ENCODE measurements at places on chromosomes 2 and 18.

GRCh38 chr2:26849056-26849999, 1.4 kb downstream of the DPYSL5 start:
- peak; percentile 59 for DNase-seq

DNA sequence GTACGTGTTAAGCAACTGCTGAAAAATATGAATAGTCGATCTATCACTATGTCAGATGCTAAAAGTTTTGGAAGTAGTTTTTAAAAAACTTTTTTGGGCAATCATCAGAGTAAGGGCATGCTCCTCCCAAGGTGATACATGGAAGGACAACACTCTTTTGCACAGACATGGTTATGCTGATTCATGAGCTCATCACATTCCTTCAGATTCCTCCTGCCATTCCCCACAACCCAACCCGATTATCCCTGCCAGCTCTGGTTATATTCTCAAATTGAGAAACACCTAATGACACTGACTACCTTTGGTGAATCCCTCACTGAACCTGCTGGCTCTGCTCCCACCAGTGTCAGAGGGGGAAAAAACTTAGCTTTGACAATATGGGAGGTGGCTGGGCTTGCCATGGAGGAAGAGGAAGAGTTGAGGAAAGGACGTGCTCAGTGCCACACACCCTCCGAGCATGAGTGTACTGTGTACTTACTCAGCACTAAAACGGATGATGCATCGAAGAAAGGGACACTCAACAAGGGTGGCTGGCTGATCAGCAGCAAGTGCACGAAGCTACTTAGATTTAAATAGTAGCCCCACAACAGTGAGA, 83.9 kb upstream of the RNU4ATAC start:
- DNase-seq, result no peak

GRCh38 chr18:3441290-3441689, 8.7 kb upstream of the TGIF1 start:
- peak; percentile 64 for DNase-seq

- no peak for DNase-seq
Measured at GRCh38 chr2:149732001-149732685, 144.6 kb upstream of the MMADHC start.

DNA sequence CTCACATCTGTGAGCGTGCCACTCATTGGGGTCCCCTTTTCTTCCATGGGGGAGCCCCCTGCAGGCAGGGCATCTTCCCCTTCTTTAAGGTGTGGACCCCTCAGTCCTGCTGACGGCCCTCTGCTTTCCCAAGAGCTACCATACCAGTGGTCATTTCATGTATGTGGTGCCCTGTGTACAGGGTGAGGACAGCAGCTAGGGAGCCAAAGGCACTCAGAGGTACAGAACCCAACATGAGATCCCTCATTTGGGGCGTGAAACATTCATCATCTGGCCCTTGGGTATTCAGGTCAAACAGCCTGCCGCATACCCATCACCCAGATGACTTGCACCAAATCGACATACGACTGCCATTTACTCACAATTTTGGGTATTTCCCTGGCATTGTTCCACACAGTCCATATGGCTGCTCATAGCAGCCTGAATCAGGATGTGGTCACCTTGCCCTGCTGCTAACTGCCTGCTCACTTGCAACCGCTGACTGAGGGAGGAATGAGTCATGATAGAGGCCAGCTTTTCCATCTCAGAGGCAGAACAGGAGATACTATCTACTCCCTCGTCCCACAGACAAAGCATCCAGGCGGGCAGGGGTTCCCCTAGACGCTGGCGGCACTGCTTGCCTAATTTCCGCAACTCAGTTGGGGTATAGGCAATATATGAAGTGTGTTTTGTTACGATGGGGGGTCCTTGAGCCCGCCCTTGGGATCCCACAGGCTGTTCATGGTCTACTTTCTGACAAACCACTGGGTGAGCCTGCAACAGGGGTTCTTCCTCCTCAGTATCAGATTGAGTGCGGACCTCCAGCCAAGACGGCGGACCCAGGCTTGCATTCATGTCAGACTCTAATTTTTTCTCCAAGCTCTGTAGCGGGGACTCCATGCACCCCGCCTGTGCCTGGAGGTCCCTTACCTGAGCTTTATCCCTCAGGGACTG, 228.6 kb downstream of the SATB2 start:
- no peak for DNase-seq

DNA sequence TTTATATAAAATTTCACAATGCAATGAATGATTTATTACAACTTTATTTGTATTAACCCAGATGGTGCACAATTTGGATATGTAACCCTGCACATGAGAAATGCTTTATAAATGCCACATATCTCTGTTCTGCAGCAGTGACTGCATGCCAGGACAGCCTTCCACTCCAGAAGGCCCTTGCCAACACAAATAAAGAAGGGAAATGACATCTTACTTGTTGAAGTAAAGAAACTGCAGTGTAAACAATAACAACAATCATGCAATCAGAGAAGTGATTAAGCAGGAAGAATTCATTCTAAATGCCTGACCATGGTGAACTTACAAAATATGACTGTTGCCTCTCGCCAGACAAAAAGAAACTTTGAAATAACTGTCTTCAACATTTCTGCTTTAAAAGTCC, 129.9 kb upstream of the CHST9 start:
- no peak for DNase-seq

DNA sequence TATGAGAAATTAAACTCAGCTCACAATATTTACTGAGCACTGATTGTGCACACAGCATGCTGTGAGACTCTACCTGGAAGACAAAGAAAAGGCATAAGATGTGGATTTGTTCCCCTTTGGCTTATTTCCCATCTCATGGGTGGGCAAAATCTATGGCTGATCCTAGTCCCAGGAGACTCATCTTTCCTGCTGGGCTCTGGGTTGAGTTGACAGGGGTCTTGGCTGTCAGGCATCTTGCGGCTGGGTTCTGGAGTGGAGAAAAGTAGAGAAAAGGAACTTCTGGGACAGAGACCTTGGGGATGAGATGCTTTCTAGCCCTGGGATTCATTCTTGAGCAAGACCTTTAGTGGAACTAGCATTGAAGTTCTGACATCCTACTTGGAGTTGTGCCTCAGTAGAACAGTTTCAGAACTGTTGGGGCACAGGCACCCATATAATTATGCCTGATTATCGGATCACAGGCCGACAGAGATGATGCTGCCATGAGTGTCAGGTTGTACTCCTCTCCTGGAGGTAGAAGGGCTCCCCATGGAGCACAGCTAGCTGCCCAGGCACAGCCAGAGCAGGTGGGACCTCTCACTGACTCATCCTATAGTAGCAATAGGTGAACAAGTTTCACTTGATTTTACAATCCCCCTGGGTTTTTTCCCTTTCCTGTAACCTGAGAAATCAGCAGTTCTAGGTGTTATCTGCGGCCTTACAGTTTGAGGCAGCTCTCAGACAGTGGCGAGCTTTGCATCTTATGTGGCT, 260.9 kb downstream of the CYRIA start:
- no peak for DNase-seq

- peak; percentile 66 for DNase-seq
Measured at GRCh38 chr18:58862851-58863538, 1.7 kb upstream of the ZNF532 start.

GRCh38 chr2:191933307-191934105, 86.6 kb upstream of the CAVIN2 start:
- DNase-seq, result no peak

DNA sequence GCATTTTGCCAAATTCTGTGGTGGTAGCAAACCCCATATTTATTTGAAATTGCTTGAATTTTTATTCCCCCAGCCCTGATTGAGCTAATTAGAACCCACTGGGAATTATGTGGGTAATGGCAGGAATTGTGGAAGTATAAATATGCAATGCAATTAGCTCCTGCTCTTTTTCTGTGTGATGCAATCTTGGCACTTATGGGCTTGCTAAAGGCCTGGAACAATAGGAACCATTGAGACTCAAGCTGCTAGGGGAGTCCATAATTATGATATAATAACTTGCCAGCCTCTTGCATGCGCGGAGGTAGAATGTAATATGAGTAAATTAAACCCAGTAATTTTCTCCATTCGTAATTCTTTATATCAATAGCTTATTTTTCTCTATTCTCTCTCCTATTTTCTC, 267.6 kb upstream of the THSD7B start:
- DNase-seq, result peak; percentile 75

- no peak for DNase-seq
Measured at GRCh38 chr2:65918760-65919187, 486.4 kb upstream of the SPRED2 start.

- no peak for DNase-seq
Measured at GRCh38 chr2:128450211-128451024, 131.8 kb upstream of the HS6ST1 start.

GRCh38 chr2:177172034-177172880, 40.3 kb upstream of the HNRNPA3 start:
- DNase-seq, result no peak

DNA sequence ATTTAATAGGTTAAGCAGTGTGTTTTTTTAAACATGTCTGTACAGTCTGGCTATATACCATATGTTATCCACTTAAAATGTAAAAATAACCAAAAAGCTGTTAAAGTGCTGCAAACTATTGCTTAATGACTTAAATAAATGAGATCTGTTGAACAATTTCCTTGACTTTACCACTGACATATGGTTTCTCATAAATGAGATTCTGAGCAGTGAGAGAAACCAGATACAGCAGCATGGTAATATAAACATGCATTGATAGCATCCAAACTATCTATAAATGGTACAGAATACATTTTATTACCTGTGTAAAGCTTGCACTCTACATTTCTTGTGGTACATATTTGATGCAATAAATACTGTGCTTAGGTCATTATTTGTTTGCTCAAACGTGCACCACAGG, 36.3 kb upstream of the TTC21B start:
- DNase-seq, result no peak

DNA sequence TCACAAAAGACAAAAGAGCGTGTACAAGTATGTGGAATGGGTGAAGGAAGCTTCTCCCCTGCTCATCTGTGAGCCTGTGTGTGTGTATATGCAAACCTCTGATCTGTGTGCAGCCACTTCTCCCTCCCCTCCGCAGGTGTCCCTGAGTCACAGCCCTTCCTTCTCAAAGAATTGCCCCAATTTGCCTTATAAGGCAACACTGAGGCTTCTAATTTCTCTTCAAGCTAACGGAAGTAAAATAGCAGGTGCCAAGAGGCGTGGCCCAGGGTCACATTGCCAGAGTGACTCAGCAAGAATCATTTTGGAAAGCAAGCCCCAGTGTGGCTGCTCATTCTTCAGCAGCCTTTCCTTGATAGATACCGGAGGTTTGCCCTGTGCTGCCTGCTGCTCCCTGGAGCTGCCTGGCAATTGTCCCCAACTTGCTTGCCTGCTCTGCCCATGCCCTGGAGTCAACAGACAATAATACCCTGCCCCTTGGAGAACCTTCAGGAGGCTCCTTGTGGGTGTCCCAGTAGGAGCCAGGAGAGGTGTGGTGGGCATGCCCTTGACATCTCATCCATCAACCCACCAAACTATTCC, 37.3 kb upstream of the BMP10 start:
- peak; percentile 82 for DNase-seq

DNA sequence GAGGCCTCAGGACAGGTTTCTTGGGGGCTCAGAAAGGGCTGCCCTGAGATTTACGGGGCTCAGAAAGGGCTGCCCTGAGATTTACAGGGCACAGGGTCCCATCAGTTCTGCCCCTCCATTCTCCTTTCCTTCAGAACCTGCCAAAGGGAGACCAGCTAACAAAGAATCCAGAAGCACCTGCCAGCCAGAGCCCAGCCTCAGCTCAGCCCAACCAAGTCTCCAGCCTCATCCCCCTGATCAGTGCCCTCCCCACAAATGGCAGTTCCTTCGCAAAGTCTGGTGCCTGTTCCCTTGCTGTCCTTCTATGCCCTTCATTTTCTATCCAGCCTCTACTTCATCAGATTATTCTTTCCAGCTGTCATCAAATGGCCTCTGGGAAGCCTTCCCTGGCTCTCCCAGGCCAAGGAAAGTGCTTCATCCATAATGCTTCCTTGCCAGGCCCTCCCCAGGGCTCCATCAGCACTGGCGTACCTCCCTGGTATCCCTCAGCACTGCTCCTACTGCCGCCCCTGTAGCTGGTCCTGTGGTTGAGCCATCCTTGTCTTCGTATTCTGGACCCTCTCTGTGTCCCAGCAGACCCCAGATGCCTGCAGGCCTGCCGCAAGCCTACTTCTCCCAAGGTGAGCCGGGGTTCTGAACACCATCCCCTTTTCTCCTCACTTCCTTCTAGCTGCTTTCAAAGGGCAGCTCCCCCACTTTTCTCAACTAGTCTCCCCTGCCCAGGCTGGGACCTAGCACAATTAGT, 96.2 kb upstream of the EPAS1 start:
- DNase-seq, result no peak

DNA sequence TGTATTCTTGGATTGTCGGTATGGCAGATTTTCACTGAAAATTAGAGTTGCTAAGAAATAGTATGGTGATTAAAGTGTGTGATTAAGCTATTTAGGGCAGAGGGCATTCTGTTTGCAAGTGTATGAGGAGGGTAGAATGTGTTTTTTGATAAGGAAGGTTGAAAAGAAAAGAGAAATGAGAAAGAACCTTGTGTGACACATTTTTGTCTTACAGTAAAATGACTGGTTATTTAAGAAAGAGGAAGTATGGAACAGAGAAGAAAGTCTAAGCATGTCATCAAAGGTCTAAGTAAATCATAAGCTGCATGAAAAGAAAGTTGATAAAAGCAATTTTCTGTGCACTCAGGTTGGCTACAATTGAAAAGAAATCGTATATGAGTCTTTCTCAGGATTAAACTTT, 5.2 kb upstream of the RSAD2 start:
- no peak for DNase-seq

GRCh38 chr18:78797499-78797898, 182.1 kb upstream of the SALL3 start:
- no peak for DNase-seq

GRCh38 chr2:18117592-18117991, 239.1 kb downstream of the KCNS3 start:
- peak; percentile 17 for DNase-seq

DNA sequence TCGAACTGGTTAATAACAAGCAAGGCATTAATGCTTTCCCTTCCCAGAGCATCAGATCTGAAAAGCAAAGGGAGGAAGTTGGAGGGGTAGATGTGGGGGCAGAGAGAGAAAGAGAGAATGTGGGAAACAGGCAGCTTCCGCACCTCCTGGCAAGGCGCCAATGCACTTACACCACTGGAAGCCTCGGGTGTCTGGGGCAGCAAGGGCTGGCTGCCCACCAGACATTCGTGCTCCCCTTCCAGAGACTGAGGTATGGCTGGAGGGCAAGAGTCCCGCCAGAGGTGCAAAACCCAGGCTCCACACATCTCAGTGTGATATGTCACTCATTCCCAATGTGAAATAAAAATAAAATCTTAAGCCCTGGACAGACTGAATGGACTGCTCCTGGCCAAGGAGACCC, 46.4 kb downstream of the TEX51 start:
- no peak for DNase-seq

Measured in COR-L47 (cell line).